Kidney (tissue), 22 donors: ENCODE measurements at places on chromosomes 2 and 18.

- no peak for DNase-seq
Observed at GRCh38 chr2:238994876-238995275, 147.0 kb downstream of the TWIST2 start.

- no peak for DNase-seq
Observed at GRCh38 chr2:23446916-23447315, 61.9 kb downstream of the KLHL29 start.

DNA sequence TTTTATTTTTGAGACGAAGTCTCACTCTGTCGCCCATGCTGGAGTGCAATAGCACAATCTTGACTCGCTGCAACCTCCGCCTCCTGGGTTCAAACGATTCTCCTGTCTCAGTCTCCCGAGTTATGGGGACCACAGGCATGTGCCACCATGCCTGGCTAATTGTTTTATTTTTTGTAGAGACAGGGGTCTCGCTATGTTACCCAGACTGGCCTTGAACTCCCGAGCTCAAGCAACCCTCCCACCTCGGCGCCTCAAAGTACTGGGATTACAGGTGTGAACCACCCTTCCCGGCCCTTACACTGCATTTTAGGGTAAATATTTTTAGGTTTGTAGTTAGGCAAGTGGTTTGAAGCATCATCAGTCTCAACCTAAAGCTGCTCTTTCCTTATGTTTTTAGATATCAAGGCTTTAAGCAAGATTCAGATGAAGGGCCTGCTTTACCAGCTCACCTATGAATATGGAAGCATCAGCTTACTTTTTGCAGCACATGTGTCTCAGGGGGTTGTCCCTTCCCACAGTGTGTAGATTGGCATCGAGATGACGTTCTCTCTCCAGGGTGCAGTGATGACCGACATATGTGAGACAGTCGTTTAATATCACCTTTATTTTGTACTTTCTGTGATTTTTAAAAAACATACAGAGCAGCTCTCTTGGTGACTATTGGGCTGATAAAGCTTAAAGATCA lies 47.2 kb downstream of the ATIC start:
- no peak for DNase-seq

DNA sequence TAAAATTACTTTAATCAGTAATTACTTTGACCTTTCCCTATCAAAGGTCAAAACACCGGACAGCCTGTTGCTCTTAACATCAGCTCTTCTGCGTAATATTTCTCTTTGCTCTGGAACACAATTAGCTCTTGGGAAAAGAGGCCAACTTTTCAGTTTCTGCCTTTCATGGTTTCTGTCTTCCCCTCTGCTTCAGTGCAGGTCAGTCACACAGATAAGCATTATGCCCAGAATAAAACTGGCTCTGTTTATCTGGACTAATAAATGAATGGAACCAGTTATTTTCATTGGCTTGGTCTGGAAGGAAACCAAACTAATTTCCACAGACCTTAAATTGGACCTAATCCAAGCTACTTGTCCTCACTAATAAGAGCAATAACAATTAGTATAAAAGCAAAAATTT lies 26.2 kb upstream of the GALNT3 start:
- DNase-seq, result no peak
